ENCODE measurements at places on chromosomes 5 and 9.

DNA sequence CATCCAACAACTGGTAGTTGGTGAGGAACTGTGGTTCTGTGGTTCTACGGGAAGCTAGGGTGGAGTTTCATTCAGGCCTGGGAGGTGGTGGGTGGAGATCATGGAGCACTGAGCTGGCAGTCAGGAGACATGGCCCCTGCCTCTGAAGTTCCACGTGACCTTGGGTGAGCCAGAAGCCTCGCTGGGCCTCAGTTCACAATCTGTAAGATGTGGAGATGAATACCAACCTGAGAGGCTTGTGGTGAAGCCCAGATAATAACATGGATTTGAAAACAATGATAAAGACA, 177.9 kb downstream of the MACROH2A1 start:
- no peak for DNase-seq

GRCh38 chr9:80811003-80811402, 878.3 kb downstream of the TLE1 start:
- DNase-seq = no peak

DNA sequence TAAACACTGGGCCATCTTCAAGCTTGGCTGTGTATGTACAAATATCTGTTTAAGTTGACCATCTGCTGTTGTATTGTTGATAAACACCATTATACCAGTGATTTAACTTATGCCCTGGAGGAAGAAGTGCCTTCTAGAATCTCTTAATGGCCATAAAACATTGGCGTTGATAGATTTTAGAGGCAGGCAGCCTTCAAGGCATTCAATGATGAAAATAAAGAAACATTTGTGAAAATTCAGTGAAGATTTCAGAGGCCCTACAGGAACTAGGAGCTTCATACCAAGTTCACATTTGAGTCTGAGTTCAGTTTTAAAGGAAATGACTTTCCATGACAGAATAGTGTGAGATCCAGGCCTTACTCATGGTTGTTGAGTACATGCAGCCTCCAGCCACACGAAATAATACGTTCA, 52.2 kb downstream of the MAP1B start:
- DNase-seq = no peak

DNA sequence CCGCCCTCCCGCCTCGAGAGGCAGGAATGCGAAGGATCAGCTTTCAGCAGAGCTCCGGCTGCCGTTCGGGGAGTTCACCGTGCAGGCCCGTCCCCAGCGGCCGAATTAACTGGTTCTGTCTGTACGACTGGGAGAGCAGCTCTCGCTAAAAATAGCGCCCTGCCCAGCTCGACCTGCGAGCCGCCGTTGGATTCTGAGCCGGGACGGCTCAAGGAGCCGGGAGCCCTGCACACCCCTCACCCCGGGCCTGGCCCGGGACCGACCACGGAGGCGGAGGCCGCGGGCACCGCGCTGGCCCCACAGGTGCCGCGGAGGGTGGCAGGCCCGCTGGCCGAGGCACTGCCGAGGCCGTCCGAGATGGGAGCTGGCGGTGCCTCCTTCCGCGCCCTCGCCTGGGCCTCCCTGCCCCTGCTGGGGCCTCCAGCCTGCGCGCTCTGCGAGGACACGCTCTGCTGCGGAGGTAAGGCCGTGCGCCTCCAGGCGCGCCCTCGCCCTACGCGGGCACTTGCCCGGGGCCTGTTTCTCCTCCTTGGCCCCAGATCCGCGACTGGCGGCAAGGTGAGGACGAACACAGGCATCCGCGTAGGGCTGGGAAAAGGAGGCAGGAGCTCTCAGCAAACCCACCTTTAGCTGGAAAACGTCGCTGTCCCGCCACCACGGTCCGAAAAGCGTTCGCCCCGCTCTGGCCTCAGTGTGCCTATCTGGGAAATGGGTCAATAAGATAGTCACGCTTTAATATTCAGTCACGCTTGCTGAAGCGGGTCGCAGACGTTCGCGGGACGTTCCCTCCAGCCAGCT, 53.1 kb upstream of the DAB2IP start:
- no peak for DNase-seq

DNA sequence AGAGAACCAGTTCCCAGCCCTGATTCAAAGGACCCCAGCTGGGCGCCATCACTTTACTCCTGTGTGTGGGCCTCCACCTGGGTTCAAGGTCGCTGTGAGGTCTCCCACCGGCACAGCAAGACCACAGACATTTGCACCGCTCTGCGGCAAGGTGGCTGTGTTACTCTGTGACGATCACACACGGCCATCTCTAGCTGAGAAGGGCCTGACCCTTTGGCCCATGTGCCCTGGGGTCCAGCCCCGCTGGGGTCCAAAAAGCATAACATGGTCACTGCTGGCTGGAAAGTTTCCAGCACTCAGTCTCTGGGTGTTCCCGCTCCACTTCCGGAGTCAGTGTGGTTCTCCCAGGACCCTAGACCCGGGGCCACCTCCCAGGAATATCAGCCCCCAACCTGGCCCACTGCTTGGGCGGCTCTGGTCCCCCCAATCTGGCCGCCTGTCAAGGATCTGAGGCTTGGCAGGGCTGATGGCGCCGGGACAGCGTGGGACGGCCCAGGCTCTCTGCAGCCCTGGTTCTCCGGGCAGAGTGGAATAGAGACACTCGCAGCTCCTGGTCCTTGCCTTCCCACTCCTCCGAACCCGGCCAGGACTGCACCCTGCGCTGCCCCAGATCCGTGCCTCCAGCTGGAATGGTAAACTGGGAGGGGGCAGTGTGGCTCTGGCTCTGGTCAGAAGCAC, 3.9 kb upstream of the LMX1B start:
- DNase-seq = no peak

DNA sequence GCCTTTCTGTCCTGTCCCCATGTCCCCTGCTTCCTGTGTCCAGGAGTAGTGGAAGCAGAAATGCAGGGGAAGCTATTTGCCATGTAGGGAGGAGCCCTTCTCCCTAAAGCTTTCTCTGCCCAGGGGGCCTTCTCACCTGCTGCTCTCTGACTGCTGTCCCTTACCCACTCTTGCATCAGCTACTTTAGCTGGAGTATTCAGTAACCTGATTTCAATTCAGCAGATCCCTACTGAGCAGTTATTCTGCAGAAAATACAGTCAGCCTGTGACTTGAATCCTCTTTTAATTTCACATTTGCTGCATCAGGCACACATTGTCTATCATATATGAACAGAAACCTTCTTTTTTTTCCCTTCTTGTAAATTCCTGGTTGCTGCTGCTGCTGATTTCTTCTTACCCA, 90.4 kb downstream of the MVB12B start:
- DNase-seq = no peak

- DNase-seq = no peak
Observed at GRCh38 chr9:84789463-84789830, 119.9 kb downstream of the NTRK2 start.
